Mesothelial cell of epicardium (in vitro differentiated cells): ENCODE measurements at places on chromosomes 2 and 18. TPM values are rescaled to one million over a fixed set of nuclear protein-coding genes. Genes with fewer than 3 reads are reported as not detected.

Gene SIX3
- total RNA-seq: not detected in 3 replicates

Gene SAG
- not detected in 3 replicates for total RNA-seq

Gene QPCT
- 0.16 to 0.45 TPM (median 0.36 TPM) in 3 replicates for total RNA-seq

Gene EVX2
- 0.07 to 0.09 TPM in 2 of 3 replicates, not detected in the other for total RNA-seq

Gene XDH
- 3.8 to 3.9 TPM (median 3.9 TPM) in 3 replicates for total RNA-seq

Gene LYG2
- total RNA-seq: not detected in 3 replicates

Gene HOXD11
- 1.9 to 3.0 TPM (median 2.2 TPM) in 3 replicates for total RNA-seq

Gene INPP5D
- total RNA-seq: 8.9 to 9.4 TPM (median 9.2 TPM) in 3 replicates

Gene SNORC
- 3.4 to 6.0 TPM (median 4.1 TPM) in 3 replicates for total RNA-seq

Gene HJURP
- 13.5 to 19.4 TPM (median 17.6 TPM) in 3 replicates for total RNA-seq

Gene SFTPB
- total RNA-seq: not detected in 3 replicates

Gene TTC39C
- 22.9 to 26.6 TPM (median 24.7 TPM) in 3 replicates for total RNA-seq
